ENCODE measurements at places on chromosomes 3 and 15. TPM values are rescaled to one million over a fixed set of nuclear protein-coding genes. Genes with fewer than 3 reads are reported as not detected.

Gene SENP2
- 43.6 TPM for total RNA-seq

Gene TF
- total RNA-seq, result 1.3 TPM

Gene ADCY5
- 1.2 TPM for total RNA-seq

Gene WNT7A
- total RNA-seq, result 1.7 TPM

Gene OXTR
- total RNA-seq, result 2.2 TPM

Gene IMPG2
- total RNA-seq, result 0.26 TPM

Gene CISH
- total RNA-seq, result 0.75 TPM

Gene DAPK2
- total RNA-seq, result 0.60 TPM

Gene GABRB3
- total RNA-seq, result 47.9 TPM

Gene COL6A5
- total RNA-seq, result 0.05 TPM

Measured in astrocyte (in vitro differentiated cells and primary cell).